Vein endothelial cell (primary cell): ENCODE measurements at places on chromosomes 5 and 9. TPM values are rescaled to one million over a fixed set of nuclear protein-coding genes. Genes with fewer than 3 reads are reported as not detected.

The GPR151 gene
- not detected in 2 replicates for total RNA-seq

The IFNA21 gene
- total RNA-seq = not detected in 2 replicates

The GABRB2 gene
- total RNA-seq = not detected in 2 replicates

The AGXT2 gene
- total RNA-seq = not detected in 2 replicates

The CEL gene
- under 0.01 and 0.29 TPM in 2 replicates for total RNA-seq

The PLEKHG4B gene
- total RNA-seq = not detected in 2 replicates

The FBP1 gene
- total RNA-seq = 3.2 and 3.3 TPM in 2 replicates

The PCDHB14 gene
- total RNA-seq = 0.98 and 1.2 TPM in 2 replicates

The CSF1R gene
- total RNA-seq = not detected in 2 replicates

The TICAM2 gene
- total RNA-seq = 0.65 and 1.4 TPM in 2 replicates

The MYO10 gene
- total RNA-seq = 133 and 138 TPM in 2 replicates

The RGS3 gene
- 360 and 441 TPM in 2 replicates for total RNA-seq

The MARCHF11 gene
- total RNA-seq = not detected in 2 replicates

The SEMA5A gene
- total RNA-seq = 0.10 and 0.33 TPM in 2 replicates

The BARX1 gene
- total RNA-seq = not detected in 2 replicates

The CARD19 gene
- 67.6 and 90.8 TPM in 2 replicates for total RNA-seq

The ZNF618 gene
- total RNA-seq = 28.2 and 41.2 TPM in 2 replicates

The MEIKIN gene
- not detected in 2 replicates for total RNA-seq
